Large intestine (tissue), 12 donors: ENCODE measurements at places on chromosomes 2 and 18.

- no peak for DNase-seq
Observed at GRCh38 chr2:99458529-99458928, 31.3 kb downstream of the REV1 start.

DNA sequence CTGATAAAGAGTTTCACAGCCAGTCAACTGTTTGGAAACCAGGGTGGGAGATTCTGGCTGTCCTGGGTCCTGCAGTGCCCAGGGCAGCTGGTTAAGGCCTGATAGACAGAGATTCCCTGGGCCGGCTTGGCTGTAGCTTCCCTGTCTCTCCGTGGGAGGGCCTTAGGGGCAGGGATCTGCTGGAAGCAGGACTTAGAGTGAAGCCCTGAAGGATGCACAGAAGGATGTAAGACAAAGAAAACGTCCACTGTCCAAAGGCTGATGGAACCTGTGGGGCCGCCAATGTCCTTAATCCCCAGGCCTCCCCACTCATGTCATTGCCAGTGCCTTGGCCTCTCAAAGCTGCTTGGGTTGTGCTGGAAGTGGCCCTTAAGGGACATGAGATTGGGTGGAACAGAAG, 33.0 kb downstream of the MROH2A start:
- no peak for DNase-seq

- DNase-seq, result no peak
Observed at GRCh38 chr2:174914853-174915760, 90.1 kb downstream of the CHN1 start.

GRCh38 chr2:99336804-99337112, 431 bp upstream of the EIF5B start:
- DNase-seq, result no peak

DNA sequence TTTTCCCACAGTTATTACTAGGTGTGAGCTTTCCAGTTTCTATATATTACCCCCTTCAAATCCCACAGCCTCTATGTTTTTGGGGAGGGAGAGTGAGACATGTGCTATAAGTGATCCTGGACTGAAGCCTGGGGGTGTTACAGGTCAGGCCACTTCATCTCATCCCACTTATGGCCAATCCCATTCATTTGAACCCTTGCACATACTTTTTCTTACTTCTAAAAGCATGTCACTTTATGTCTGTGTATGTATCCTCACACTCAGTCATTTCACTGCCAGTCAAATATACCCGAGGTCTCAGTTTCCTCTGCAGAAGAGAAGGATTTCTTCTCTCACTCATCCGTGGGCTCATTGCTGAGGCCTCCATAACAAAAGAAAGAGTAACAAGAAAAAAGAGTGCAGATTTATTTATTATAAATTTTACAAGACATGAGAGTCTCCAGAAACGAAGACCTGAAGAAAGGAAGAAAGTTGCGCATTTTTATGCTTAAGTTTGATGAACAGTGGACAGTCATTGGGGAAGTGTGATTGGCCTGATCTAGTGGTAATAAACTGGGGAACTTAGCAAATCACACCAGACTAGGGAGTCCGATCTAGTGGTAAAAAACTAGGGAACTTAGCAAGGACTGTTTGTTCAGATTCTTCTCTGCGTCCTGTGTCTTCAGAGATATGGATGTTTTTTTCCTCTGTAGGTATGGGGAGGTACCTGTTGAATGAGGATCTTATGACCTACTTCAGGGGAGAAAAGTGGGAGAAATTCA, 52.1 kb downstream of the ICOS start:
- DNase-seq, result no peak

DNA sequence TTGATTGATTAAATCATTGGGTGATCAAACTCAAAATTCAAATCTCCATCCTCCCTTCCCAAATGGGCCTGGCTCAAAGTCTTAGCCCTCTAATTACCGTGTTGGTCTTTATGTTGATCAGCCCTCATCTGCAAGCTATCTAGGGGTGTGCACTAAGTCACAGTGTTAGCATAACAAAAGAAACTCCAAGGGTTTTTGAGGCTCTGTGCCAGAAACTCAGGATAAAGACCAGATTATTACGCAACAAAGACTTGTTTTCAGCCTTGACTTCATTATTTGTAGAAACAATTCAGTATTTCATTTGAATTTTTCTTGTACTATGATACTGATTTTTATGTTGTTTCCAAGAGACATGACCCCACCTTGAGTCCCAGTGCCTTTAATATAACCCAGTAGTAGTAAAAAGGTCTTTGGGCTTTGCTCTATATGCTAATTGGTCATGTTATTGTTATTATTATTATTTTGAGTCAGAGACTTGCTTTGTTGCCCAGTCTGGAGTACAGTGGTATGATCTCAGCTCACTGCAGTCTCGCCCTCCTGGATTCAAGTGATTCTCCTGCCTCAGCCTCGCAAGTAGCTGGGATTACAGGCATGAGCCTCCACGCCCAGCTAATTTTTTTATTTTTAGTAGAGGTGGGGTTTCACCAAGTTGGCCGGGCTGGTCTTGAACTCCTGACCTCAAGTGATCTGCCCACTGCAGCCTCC, 13.9 kb downstream of the PSMD14 start:
- no peak for DNase-seq

GRCh38 chr2:108845923-108846322, 59.4 kb downstream of the CCDC138 start:
- DNase-seq, result no peak

GRCh38 chr2:7400628-7401027, 483.4 kb downstream of the RNF144A start:
- no peak for DNase-seq

GRCh38 chr2:1891971-1892486, 147.7 kb upstream of the PXDN start:
- DNase-seq, result no peak

- no peak for DNase-seq
Observed at GRCh38 chr2:45315861-45316260, 295.2 kb downstream of the SRBD1 start.

- DNase-seq, result no peak
Observed at GRCh38 chr2:191800874-191801273, 46.0 kb downstream of the CAVIN2 start.

- DNase-seq, result peak; percentile 67
Observed at GRCh38 chr2:190382851-190383250, 25.3 kb upstream of the MFSD6 start.

- DNase-seq, result no peak
Observed at GRCh38 chr2:216164087-216164486, 54.9 kb downstream of the XRCC5 start.

DNA sequence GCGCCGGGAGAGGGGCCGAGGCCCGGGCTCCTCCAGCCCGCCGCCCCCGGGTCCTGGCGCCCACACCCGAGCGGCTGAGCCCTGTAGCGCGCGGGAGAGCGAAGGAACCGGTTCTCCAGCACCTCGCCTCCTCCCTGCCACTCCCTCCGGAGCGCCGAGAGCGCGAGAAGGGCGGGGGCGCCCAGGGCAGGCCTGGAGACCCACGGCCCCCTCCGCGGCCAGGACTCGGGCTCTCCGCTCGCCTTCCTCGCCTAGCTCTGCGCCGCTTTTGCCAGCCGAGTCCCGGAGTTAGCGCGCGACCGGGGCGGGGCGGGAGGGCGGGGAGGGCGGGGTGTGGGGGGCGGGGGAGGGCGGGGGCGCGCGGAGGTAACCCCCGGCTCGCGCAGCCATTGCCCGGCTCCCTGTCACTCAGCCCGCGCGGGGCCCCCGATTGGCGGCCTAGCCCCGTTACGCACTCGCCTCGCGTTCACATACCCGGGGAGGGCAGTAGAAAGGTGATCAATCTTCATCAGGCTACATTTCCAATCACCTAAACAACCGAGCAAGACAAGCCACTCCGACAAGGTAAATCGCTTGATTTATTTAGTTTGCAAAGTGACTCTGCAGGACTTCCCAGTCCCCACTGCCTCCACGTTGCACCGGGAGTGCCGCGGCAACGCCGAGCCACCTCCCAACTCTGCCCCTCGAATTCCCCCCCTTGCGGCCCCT, at the start of gene OTX1:
OTX1 (plus strand) TSS at position 497 of the 708 bp plus-strand sequence. CDS start 2,161 bp downstream, outside the sequence.
- peak; percentile 54 for DNase-seq

GRCh38 chr2:221554769-221555493, 17.2 kb downstream of the EPHA4 start:
- DNase-seq, result no peak

DNA sequence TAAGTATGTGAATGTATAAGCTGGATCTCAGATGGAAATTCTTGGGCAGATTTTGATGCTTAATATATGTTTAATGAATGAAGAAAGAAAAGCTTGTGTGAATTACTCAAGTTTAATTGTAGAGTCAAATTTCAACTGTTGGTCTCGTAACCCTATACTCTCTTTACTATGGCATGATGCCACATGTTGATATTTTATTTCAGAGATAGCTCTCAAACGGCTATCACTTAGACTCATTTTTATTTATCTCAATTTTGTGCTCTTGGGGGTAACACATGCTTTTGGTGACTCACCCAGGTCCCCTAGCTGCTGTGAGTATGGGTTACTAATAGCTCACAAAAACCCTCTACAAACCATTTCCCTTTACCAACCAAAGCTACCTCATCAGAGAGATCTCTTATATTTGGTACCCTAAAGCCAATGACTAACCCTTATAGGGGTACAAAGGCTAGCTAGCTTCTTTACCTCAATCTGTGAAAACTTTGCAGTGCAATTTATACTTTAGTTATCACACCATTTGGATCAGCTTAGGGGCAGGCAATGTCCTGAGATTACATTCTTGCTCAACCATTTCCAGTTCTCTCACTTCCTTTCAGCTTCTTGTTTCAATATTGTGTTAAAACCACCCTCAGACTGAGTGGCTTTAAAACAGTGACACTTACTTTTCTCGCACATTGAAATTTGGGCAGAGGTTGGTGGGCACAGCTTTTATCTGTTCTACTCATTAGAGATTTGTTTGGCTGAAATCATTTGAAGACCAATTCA, 240.3 kb downstream of the CDH7 start:
- no peak for DNase-seq

GRCh38 chr18:76465630-76466409, 29.2 kb downstream of the ZNF516 start:
- DNase-seq, result no peak

DNA sequence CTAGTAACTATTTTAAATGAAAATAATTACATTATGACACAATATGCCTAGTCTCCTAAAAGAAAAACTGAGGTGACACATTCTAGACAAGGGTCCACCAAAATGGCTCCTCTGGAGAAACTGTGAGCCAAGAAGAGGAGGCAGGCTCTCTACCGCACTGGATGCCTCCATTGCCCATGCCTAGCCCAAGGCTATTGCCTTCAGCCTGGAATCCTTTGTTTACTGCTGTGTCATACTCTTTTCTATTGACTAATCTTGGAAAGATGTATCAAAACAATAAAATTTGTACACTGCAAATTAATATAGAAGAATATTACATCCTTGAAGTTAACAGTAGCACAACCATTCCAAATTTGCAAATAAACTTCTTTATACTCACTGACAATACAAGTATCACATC, 167.1 kb downstream of the RAB3GAP1 start:
- no peak for DNase-seq

DNA sequence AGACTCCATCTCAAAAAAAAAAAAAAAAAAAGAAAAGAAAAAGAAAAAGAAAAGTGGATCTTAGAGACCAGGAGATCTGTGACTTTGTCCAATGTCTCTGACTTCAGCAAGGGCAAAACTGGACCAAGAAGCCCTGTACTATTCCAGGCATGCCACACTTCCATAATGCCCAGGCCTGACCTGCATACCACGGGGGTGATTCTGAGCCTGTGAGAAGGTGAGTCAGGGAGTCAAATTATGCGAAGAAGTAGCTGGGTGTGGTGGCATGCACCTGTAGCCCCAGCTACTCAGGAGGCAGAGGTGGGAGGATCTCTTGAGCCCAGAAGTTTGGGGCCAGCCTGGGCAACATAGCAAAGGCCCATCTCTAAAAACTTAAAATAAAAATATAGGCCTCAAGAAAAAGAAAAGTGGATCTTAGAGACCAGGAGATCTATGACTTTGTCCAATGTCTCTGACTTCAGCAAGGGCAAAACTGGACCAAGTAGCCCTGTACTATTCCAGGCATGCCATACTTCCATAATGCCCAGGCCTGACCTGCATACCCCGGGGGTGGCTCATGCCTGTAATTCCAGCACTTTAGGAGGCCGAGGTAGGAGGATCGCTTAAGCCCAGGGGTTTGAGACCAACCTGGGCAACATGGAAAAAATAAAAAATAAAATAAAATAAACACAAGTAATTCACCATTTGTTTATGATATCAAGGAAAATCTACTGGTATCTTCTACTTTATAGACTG, 12.2 kb upstream of the PUM2 start:
- no peak for DNase-seq

GRCh38 chr2:215698566-215698965, 262.7 kb upstream of the FN1 start:
- no peak for DNase-seq

- peak; percentile 87 for DNase-seq
Observed at GRCh38 chr18:57771193-57771592, 31.9 kb downstream of the ATP8B1 start.

GRCh38 chr2:98702858-98703620, 27.9 kb downstream of the MGAT4A start:
- DNase-seq, result no peak

DNA sequence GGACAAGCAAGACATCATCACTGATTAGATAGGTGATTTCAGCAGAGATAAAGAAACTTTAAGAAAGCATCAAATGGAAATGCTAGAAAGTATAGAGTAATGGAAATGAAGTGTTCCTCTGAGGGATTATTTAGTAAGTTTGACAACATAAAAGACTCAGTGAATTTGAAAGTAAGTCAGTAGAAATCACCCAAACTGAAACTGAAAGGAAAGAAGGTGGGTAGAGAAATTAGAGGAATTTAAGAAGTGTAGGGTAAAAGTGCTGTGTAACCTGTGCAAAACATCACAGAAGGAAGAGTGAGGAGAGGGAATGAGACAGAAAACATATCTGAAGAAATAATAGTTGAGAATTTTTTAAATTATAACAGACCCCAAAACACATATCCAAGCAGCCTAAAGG, 343.1 kb downstream of the CBLN2 start:
- DNase-seq, result no peak

GRCh38 chr2:172938713-172939375, 136.8 kb upstream of the MAP3K20 start:
- DNase-seq, result peak; percentile 49

DNA sequence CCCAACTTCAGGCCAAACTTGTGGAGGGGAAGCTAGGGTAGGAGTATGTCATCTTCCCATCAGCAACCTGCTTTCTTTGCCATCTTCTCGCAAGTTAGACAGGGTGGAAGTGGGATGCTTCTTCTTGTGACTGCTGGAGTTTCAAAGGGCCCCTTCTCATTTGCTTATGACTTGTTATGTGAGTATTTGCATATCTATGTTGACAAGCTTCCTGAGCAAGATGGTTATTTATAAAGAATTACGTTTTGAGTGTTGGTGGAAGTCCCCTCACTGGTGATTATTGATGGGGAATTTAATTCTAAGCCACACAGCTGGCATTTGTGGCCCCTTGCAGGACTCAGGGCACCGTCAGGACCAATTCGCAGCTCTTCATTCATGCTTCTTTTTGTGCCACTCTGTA, 791.0 kb downstream of the LRRTM4 start:
- no peak for DNase-seq

DNA sequence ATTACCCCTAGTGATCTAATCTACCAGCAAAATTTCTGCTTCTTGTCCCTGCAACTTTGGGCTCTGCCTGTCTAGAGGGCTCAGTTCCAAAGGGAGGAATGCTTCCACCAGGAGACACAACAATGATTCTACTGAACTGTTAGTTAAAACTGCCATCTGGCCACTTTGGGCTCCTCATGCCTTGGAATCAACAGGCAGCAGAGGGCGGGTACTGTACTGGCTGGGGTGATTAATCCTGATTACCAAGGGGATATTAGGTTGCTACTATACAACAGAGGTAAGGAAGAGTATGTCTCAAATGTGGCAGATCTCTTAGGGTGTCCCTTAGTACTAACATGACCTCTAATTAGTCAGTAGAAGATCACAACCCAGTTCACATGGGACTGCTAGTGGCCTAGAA, 21.4 kb downstream of the HADHA start:
- no peak for DNase-seq

- no peak for DNase-seq
Observed at GRCh38 chr18:59708988-59709387, 11.8 kb upstream of the CCBE1 start.
